ENCODE measurements at places on chromosomes 12 and 14.

GRCh38 chr14:63800651-63801375 lies 52.0 kb upstream of the SYNE2 start:
- no peak for DNase-seq

DNA sequence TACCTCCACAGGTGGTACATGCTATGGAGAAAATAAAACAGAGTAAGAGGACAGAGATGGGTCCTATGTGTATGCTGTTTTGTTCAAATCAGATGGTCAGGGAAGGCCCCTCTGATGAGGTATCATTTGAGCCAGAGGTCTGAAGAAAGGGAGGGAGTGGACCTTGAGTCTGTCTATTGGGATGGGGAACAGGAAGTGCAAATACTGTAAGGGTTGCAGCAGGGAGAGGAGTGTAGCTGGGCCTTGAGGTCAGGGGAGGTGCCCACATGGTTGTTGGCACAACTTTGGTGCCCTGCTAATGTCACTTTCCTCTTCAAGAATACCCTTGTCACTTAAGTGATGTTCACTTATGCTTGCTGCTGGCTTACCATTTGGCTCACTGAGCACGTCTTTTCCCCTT lies 83.3 kb downstream of the PRKCH start:
- DNase-seq: no peak

DNA sequence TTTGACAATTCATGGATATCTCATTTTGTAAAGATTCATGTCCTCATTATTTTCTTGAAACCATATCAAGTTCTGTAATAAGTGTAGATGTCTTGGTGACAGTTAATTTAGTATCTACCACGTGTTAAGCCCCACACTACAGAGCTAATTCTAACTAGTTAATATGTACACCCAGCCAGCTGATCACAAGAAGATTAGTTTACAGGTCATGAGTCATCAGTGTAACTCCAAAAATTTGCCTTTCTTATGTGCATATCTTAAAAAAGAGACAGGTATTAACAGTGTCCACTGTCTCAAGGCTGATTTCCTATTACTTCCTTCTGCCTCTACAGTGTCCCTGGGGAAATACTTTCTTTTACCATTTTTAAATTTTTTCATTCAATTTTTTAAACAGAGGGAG lies 13.3 kb upstream of the YBX3 start:
- no peak for DNase-seq

DNA sequence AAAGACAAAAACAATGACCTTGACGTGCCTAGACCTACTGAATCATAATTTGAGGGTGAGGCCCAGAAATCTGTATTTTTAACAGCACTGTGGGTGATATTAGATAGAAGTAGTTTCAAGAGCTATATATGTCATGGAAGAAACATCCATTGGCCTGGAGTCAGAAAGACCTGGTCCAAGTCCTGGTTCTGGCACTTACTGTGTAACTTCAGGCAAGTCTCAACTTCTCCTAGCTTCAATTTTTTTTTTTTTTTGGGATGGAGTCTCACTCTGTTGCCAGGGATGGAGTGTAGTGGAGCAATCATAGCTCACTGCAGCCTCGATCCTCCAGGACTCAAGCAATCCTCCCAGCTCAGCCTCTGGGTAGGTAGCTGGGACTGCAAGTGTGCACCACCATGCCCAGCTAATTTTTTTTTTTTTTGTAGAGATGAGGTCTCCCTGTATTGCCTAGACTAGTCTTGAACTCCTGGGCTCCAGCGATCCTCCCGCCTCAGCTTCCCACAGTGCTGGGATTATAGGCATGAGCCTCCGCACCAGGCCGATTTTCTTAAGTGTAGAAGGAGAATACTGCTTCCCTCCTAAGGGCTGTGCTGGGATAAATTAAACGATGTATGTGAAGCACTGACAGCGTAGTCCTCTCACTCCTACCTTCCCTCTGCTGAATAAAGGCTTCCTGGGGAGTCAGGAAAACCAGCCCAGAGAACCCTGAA lies 14.3 kb upstream of the GPX2 start:
- DNase-seq: no peak

- no peak for DNase-seq
These were observed 70.4 kb upstream of the SLCO1C1 start for GRCh38 chr12:20624718-20625117.

GRCh38 chr14:61872452-61872851 lies 110.2 kb downstream of the SNAPC1 start:
- no peak for DNase-seq

DNA sequence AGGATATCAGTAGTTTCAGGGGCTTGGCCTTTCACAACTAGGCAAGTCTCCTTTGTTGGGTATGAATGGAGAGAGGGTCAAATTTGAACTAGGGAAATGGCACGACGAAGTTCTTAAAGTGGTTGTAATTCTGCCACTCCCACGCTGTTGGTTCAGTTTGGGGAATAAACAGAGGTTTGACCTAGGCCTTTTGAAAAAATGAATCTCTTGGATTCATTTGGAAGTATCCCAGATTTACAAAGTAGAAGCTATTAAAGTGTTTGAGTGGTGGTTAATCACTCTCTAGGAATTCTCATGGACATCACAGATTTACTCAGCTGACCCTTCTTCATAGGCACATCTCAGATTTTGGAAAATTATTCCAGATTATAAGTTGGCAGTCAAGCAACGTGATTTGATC lies 14.8 kb downstream of the BATF start:
- no peak for DNase-seq

GRCh38 chr14:104023325-104024055 lies 62.0 kb upstream of the ASPG start:
- DNase-seq: no peak

GRCh38 chr12:19222558-19222957 lies 93.0 kb downstream of the PLEKHA5 start:
- no peak for DNase-seq

GRCh38 chr12:30882706-30883105 lies 43.8 kb upstream of the TSPAN11 start:
- DNase-seq: no peak

- no peak for DNase-seq
These were observed 202.8 kb downstream of the TTC8 start for GRCh38 chr14:89027097-89027740.
